IPS DF 19.7 (cell line): ENCODE measurements at places on chromosomes 7 and 10.

DNA sequence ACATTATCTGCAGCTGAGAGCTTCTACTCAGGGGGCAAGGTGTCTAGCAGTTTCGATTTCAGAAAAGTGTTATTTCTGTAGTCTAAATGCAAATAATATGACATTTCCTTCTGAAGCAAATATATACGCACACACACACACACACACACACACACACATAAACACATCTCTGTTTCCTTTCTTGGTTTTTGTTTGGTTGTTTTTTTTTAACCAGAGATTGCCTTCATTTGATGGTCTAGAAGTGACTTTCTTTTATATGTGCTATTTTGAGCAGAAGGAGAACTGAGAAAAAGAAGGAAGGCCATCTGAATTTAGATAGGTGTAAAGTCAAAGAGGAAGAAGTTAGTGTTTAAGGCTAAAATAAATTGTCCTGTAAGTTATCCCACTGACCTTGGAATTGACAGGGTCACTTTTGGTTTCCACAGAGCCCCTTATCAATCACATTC lies 142.2 kb downstream of the TRIL start:
- DNase-seq = no peak

DNA sequence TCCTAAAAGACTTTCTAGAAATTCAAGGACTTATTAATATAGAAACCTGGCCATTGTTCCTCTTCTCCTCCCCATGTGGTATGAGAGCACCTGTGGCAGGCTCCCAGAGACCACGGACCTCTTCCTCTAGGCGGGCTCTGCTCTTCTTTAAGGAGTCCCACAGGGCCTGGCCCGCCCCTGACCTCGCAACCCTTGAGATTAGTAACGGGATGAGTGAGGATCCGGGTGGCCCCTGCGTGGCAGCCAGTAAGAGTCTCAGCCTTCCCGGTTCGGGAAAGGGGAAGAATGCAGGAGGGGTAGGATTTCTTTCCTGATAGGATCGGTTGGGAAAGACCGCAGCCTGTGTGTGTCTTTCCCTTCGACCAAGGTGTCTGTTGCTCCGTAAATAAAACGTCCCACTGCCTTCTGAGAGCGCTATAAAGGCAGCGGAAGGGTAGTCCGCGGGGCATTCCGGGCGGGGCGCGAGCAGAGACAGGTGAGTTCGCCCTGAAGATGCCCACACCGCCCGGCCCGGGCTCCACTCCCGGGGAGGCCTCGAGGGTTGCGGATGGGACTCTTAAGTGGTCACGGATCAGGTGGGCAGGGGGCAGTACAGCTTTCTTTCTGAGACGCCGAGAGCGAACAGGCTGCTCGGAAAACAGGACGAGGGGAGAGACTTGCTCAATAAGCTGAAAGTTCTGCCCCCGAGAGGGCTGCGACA lies at the start of gene SLC26A4:
Gene SLC26A4 (plus strand): TSS at position 448 of the 700 bp plus-strand sequence. CDS start 814 bp downstream, outside the sequence.
- no peak for DNase-seq

DNA sequence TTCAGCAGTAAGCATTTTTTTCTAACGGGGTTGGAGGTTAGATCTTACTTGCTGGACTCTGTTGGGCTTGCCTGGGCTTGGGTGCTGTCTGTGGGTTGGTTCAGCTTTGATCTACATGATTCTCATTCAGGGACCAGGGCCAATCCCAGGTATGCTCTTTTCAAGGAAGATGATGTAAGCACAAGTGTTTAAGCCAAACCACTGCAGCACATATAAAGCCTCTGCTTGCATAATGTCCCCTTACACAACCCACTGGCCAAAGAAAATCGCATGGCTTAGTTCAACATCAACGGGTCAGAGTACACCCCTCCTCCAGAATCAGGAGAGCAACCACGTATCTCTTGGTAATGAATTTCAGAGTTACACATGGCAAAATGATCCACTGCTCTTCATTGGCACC lies 83.9 kb downstream of the DNAJB9 start:
- DNase-seq = no peak

- no peak for DNase-seq
Measured at GRCh38 chr10:124436191-124436638, 13.6 kb downstream of the NKX1-2 start.

- no peak for DNase-seq
Measured at GRCh38 chr10:35532141-35532540, 73.0 kb upstream of the GJD4 start.

DNA sequence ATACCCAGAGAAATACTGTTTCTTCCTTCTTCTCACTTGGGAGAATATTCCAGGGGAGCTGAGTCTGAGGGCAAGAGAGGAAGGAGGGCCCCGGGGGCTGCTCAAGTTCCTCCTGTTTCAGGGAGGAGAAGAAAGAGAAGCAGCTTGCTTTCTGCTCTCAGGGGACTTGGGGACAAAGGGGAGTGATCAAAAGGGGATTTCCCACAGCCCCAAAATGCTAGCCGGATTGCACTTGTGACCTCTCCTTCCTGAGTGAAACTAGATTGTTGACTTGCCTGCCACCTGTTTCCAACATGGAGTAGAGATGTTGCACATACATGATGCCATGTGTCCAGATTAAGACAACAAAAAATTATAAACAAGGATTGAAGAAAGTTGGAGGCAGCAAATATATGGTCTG lies 28.7 kb upstream of the PDCD4 start:
- DNase-seq = no peak

GRCh38 chr7:143214789-143215679 lies 6.8 kb upstream of the TAS2R40 start:
- DNase-seq = peak; percentile 47

DNA sequence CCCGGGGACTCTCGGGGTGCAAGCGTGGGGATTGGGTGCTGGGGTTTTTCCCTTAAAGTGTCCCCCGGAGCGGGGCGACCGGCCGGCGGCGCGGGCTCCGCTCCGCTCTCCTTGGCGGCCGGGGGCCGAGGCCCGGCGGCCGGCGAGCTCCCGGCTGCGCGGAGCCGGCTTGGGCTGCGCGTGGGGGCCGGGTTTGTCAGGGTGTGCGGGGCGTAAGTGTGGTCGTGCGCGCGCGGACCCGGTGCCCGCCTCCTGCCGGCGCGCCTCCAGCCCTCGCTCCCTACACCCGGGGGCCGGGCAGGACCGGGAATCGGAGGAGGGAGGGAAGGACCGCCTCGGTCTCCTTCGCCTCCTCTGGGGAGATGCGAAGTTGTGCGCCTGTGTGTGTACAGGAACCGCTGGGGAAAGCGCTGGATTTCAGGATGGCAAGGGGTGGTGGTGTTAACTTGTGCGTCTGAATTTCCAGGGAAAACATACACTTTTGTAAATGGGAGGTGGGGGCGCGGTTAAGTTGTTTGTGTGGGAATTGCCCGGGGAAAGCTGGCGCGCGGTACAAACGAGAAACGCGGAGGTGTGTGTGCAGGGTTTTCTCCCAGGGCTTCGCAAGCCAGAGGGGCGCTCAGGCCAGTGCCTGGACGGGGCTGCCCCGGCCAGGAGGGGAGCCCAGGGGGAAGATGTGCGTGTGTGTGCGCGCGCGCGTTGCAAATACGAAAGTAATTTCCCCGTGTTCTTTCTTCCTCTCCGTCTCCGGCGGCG lies 737 bp downstream of the ZMIZ1 start:
- no peak for DNase-seq

GRCh38 chr10:86651021-86651471 lies 3.3 kb upstream of the OPN4 start:
- no peak for DNase-seq

- DNase-seq = no peak
Measured at GRCh38 chr10:66466622-66467021, 459.2 kb upstream of the LRRTM3 start.

DNA sequence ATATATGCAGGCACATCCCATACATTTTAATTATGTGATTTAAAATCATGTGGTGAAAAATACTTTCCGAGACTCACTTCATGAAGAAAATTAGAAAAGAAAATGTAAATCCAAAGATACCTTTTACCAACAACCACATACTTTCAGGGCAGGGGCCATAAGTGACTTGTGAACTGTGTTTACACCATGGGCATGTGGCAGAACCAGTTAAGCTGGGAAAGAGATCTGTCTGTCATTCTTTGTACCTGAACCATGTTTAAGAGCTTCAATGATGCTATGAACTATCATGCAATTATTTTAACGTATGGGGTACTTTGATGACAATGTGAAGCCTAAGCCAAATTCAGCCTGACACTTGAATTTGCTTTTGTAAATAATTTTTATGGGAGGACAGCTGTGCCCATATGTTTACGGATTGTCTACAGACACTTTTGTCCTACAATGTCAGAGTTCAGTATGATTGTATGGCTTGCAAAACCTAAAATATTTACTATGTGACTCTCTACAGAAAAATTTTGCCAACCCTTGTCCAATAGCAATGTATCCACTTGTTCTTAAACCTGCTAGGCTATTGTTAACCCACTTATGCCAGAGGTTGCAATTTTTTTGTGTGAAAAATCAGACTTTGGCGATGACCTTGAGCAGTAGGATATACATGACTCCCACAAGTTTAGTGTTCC lies 654.6 kb downstream of the TNS3 start:
- DNase-seq = no peak

DNA sequence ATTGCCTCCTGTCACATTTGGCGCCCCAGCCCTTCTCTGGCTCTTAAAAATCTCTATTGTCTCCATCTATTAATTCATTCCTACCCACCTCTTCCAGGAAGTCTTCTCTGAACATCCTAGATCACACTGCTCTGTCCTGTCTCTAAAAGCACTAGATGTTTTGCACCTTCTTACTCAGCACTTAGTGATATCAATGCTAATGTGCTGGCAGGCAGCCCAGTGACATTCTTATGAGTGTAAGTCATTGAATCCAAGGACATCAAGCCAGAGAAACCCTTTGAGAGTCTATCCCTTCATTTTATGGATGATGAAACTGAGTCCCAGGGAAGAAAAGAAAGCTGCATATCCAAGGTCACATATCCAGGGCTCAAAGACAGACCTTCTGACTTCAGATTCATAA lies 48.3 kb upstream of the PAX2 start:
- no peak for DNase-seq

DNA sequence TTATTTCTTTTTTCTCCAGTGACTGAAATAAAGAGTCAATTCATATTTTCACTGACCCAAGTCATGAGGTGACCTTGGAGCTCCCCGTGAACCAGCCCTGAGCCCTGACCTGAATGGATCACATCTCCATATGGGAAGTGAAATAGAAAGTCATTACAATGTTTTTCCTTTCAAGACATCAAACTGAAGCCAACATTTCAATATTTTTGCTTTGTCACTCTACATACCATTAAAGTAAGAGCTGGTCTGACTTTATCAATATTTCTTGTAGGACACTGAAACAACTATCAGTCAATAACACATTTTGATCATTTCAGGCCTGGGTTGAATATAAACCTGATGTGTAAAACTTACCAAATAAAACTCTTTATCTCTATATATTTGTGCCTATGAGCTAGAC lies 249.8 kb upstream of the PHF14 start:
- no peak for DNase-seq

DNA sequence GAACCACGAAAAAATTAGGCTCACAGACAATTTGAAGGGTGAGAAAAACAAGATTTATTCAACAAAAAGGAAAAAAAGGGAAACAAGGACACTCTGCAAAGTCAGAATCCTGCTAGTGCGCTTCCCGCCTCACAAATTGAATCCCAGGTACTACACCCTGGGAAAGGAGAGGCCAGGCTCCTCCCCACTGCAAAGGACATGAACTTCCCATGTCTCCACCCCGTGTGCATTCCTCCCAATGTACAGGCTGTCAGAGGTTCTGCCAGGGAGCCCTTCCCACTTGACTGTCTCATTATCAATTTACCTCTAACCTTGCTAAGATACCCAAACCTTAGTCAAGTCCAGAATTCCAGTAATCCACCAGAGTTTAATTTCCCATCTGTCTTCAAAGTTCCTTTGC lies 70.4 kb upstream of the CDK1 start:
- no peak for DNase-seq
